ENCODE measurements at places on chromosomes 1 and 21.

DNA sequence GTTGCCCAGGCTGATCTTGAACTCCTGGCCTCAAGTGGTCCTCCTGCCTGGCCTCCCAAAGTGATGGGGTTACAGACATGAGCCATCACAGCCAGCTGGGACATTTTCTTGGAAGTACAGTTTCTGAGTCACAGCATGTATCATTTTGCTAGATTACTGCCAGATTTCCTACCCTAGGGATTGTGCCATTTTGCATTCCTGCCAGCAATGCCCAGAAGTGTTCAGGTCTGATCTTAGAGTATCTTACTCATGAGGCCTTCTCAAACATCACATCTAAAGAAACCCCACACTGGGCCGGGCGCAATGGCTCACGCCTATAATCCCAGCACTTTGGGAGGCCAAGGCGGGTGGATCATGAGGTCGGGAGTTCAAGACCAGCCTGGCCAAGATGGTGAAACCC lies 10.2 kb downstream of the BMP8A start:
- H3K36me3 ChIP-seq = no peaks in the 10 kb centered on the region
- H3K27ac ChIP-seq = no peak overlapping the region
- no peak for DNase-seq
- H3K4me1 ChIP-seq = no peaks in the 10 kb centered on the region
- no peak overlapping the region for H3K4me3 ChIP-seq

- H3K27ac ChIP-seq = no peak overlapping the region
- no peaks in the 10 kb centered on the region for H3K27me3 ChIP-seq
Observed at GRCh38 chr1:6834366-6834765, 49.1 kb downstream of the CAMTA1 start.

GRCh38 chr1:7808253-7808844 lies 24.3 kb downstream of the PER3 start:
- no peak overlapping the region for H3K4me3 ChIP-seq
- no peak for DNase-seq
- peaks cover 34% of the 10 kb centered on the region for H3K36me3 ChIP-seq
- no peaks in the 10 kb centered on the region for H3K27me3 ChIP-seq
- no peak overlapping the region for H3K27ac ChIP-seq

- no peaks in the 10 kb centered on the region for H3K36me3 ChIP-seq
- no peak overlapping the region for H3K4me3 ChIP-seq
- no peak overlapping the region for H3K27ac ChIP-seq
- peak; percentile 88 for DNase-seq
Observed at GRCh38 chr1:229258031-229258756, 12.7 kb upstream of the RAB4A start.

- DNase-seq = no peak
- no peaks in the 10 kb centered on the region for H3K27me3 ChIP-seq
- H3K27ac ChIP-seq = no peak overlapping the region
- no peak overlapping the region for H3K4me3 ChIP-seq
- peaks cover 35% of the 10 kb centered on the region for H3K4me1 ChIP-seq
Observed at GRCh38 chr1:184806296-184806721, 51.7 kb upstream of the EDEM3 start.

- DNase-seq = no peak
- no peak overlapping the region for H3K27ac ChIP-seq
Observed at GRCh38 chr1:223515926-223516325, 122.7 kb downstream of the CCDC185 start.

- peaks cover 65% of the 10 kb centered on the region for H3K27me3 ChIP-seq
- H3K4me3 ChIP-seq = peak within 1 kb of the TSS; percentile 39
- no peaks in the 10 kb centered on the region for H3K36me3 ChIP-seq
- peak; percentile 87 for DNase-seq
Observed at GRCh38 chr1:203127666-203128430, at the start of gene ADORA1. Gene ADORA1, plus strand, starts transcription at chr1:203127726. Its CDS starts 1,116 bp downstream, at chr1:203128842.

DNA sequence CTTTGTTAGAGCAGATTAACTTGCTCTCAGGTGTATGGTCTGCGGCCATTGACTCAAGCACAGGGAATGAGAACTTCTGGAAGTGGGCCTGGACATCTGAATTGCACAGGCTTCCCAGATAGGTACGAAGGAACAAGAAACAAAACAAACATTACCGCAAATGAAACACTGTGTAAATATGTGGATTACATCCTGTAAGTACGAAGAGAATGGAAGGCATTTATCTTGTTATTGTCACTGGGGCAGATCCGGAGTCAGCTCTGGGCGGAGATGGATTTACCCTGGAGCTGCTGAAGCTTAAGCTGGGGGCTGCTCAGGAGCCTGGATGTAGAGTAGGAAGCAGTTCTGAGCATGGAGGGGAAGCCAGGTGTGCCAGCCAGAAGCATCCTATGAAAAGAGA lies 6.8 kb downstream of the HES2 start:
- DNase-seq = no peak
- no peaks in the 10 kb centered on the region for H3K4me1 ChIP-seq
- H3K4me3 ChIP-seq = no peak overlapping the region
- peaks cover 12% of the 10 kb centered on the region for H3K27me3 ChIP-seq
- H3K27ac ChIP-seq = no peak overlapping the region

GRCh38 chr1:26861286-26861701 lies 1.7 kb upstream of the SFN start:
- H3K4me3 ChIP-seq = no peak overlapping the region
- H3K27ac ChIP-seq = no peak overlapping the region
- H3K36me3 ChIP-seq = peaks cover 20% of the 10 kb centered on the region
- peaks cover 24% of the 10 kb centered on the region for H3K4me1 ChIP-seq

DNA sequence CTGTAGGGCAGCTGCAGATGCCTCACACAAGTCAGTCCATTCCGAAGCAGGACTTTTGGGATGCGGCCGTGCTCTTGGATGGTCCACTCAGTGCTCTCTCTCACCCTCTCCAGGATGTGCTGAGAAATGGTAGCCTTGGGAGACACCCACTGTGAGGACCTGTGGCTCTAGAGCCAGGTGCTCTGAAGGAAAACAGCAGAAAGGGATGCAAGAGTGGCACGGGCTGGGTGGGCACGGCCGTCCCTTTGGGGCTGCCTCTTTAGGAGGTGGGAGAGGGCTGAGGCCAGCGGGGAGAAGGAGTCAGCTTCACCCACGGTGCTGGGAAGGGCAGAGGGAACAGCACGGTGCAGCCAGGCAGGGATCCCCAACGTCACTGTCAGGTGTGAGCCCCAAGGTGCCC lies 106.1 kb downstream of the RIPK4 start:
- no peak overlapping the region for H3K27ac ChIP-seq
- no peak for DNase-seq
- H3K36me3 ChIP-seq = no peaks in the 10 kb centered on the region
- no peaks in the 10 kb centered on the region for H3K27me3 ChIP-seq
- peaks cover 11% of the 10 kb centered on the region for H3K4me1 ChIP-seq

- H3K36me3 ChIP-seq = peaks cover 5% of the 10 kb centered on the region
- peaks cover 27% of the 10 kb centered on the region for H3K4me1 ChIP-seq
- no peak for DNase-seq
Observed at GRCh38 chr1:113756461-113756860, 2.8 kb downstream of the PHTF1 start.

DNA sequence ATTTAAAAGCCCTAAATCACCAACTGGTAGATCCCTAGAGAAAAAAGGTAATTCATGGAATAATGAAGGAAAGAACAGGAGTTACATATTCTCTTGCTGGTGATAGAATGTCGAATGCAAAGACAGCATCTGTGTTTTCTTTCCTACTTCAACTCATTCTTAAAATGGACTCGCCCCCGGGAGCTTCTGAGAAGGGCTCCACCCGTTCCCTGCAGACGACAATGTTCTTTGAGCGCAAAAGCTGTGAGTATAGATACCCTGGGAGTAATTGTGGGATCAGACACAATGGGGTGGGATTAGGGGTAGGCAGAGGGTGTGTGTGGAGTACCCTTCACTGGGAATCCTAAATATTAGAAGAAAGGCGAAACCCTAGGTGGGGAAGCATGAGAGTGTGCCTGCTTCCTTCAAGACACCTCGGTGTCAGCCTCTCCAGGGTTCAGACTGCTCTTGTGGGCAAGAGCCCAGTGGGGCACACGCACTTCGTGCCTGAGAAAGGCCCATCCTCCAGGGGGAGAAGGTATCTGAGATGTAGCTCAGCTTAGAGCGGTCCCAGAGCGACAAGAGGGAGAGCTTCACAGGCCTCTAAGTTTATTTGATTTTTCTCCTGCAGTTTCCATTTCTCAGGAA lies 123.3 kb upstream of the DPYD start:
- no peaks in the 10 kb centered on the region for H3K36me3 ChIP-seq
- peaks cover 63% of the 10 kb centered on the region for H3K27me3 ChIP-seq
- peaks cover 26% of the 10 kb centered on the region for H3K4me1 ChIP-seq
- H3K27ac ChIP-seq = no peak overlapping the region
- DNase-seq = no peak

- DNase-seq = no peak
- H3K36me3 ChIP-seq = no peaks in the 10 kb centered on the region
- no peak overlapping the region for H3K4me3 ChIP-seq
Observed at GRCh38 chr1:221891708-221892107, 149.8 kb upstream of the DUSP10 start.

GRCh38 chr1:225412321-225412720 lies 15.5 kb downstream of the LBR start:
- no peaks in the 10 kb centered on the region for H3K27me3 ChIP-seq
- H3K4me1 ChIP-seq = peaks cover 37% of the 10 kb centered on the region
- no peak overlapping the region for H3K4me3 ChIP-seq
- H3K27ac ChIP-seq = no peak overlapping the region
- no peak for DNase-seq

- DNase-seq = no peak
- no peak overlapping the region for H3K4me3 ChIP-seq
- no peak overlapping the region for H3K27ac ChIP-seq
- H3K36me3 ChIP-seq = no peaks in the 10 kb centered on the region
- H3K4me1 ChIP-seq = no peaks in the 10 kb centered on the region
Observed at GRCh38 chr1:87513255-87513654, 184.6 kb downstream of the LMO4 start.

DNA sequence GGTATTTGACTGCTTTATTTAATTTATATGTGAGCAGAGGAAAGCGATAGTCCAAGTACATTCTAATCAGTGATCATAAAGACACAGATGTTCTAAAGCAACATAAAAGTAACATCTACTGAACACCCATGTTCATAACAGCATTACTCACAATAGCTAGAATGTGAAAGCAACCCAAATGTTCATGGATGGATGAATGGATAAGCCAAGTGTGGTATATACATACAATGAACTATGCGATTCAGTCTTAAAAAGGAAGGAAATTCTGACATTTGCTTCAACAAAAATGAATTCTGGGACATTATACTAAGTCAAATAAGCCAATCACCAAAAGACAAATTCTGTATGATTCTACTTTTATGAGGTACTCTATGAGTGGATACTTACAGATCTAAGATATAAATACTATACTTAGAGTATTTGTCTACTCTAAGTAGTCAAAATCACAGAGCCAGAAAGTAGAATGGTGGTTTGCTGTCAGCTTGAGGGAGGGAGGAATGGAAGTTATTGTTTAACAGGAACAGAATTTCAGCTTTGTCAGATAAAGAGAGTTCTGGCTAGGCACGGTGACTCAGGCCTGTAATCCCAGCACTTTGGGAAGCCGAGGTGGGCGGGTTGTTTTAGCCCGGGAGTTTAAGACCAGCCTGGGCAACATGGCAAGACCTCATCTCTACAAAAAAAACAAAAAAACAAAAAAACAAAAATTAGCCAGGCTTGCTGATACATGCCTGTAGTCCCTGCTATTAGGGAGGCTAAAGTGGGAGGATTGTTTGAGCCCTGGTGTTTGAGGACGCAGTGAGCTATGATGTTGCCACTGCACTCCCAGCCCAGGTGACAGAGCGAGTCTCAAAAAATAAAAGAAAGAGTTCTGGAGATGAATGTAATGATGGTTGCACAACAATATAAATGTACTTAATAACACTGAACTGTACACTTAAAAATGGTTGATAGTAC lies 79.7 kb upstream of the ARHGAP29 start:
- H3K4me1 ChIP-seq = peaks cover 6% of the 10 kb centered on the region
- no peaks in the 10 kb centered on the region for H3K36me3 ChIP-seq
- no peak for DNase-seq
- no peak overlapping the region for H3K27ac ChIP-seq

GRCh38 chr21:31107871-31108270 lies 69.6 kb upstream of the KRTAP19-8 start:
- H3K27me3 ChIP-seq = peaks cover 5% of the 10 kb centered on the region
- no peaks in the 10 kb centered on the region for H3K36me3 ChIP-seq
- no peak overlapping the region for H3K4me3 ChIP-seq
